ENCODE measurements at places on chromosomes 2 and 18. TPM values are rescaled to one million over a fixed set of nuclear protein-coding genes. Genes with fewer than 3 reads are reported as not detected.

DNA sequence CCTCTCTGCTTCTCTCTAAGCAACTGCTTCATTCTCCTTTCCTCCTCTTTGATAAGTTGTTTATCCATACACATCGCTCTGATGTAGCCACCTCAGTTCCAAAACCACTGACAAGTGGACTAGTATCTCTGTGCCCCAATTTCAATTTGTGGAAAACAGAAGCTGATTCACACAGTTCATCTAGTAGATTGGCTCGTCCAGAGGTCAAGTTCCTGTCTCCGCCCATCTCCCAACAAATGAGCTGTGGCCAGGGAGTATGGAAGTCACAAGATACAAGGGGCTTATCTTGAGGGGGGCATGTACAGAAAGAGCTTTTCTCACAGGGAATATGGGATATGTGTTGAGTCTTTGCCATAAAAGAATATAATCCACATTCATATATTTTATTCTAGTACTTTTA, 17.7 kb upstream of the CHN1 start:
- H3K27me3 ChIP-seq: no peaks in the 10 kb centered on the region
- H3K4me1 ChIP-seq: no peaks in the 10 kb centered on the region
- no peak overlapping the region for H3K4me3 ChIP-seq
- no peak for DNase-seq
- no peaks in the 10 kb centered on the region for H3K36me3 ChIP-seq

DNA sequence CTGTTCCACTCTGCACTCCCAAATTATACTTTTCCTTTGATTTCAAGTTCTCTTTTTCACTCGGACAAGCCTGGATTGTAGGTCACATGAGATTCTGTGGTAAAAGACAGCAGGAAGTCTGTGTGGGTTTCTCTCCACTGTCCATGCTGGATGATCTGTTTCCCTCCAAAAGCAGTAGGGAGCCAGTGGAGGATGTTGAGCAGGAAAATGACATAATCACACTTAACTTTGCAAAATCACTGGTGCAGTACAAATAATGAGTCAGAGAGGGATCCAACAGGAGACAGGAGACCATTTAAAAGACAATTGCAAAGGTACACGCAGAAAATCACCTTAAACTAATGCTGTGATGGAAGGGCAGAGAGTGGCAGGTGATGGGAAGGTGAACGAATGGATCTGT, 301.3 kb downstream of the ZNF407 start:
- no peak overlapping the region for H3K27ac ChIP-seq
- no peak overlapping the region for H3K4me3 ChIP-seq
- H3K4me1 ChIP-seq: no peaks in the 10 kb centered on the region
- H3K36me3 ChIP-seq: no peaks in the 10 kb centered on the region

GRCh38 chr2:27798948-27799645, 27.6 kb downstream of the MRPL33 start:
- no peak overlapping the region for H3K4me3 ChIP-seq
- H3K27me3 ChIP-seq: no peaks in the 10 kb centered on the region
- H3K27ac ChIP-seq: peak overlapping the region; percentile 69

Gene POTEC
- total RNA-seq: not detected

DNA sequence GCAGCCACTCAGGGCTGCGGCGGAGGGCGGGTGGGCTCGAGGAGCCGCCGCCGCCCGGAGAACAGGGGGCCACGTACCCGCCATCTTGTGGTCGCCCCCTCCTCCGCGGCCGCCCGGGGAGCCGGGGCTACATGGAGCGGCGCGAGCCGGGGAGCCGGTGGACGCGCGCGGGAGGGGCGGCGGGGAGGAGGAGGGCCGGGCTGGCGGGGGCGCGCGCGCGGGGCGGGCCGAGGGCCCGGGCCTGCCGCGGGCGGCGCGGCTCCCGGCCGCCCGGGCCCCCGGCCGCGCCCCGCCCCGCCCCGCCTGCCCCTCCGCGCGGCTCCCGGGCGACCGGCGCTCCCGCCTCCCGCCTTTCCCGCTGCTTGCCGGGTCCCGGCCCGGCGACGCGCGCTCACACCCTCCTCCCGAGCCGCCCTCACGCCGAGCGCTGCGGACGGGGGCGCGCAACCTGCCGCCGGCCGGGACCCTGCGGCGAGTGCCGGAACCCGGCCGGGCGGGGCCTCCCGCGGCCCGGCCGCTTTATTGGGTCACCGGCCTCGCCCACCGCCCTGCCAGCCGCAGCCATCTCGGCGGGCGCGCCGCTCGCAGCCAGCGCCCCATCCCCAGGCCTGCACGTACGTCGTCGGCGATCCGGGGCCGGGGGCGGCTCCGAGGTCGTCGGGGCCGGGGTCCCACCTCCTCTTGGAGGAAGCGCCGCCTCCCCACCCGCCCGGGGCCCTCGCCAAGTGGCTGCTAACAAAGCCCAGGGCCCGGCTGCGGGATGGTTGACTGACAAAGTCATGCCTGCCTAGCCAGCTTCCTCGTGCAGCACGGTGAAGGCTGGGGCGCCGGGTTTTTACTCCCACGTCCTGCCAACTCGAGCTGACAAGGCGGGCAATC, at the start of gene PPP4R1:
TSS of gene PPP4R1 (minus strand) at position 159 of the 879 bp plus-strand sequence. CDS start at position 84, 75 bp downstream.
- no peak for DNase-seq
- H3K36me3 ChIP-seq: no peaks in the 10 kb centered on the region
- H3K27ac ChIP-seq: peak within 1 kb of the TSS; percentile 99
- H3K4me1 ChIP-seq: peaks cover 36% of the 10 kb centered on the region

Gene C2orf76
- total RNA-seq: 3.7 TPM

GRCh38 chr18:46939337-46939963, 22.0 kb downstream of the KATNAL2 start:
- no peak overlapping the region for H3K4me3 ChIP-seq
- H3K27ac ChIP-seq: no peak overlapping the region
- H3K4me1 ChIP-seq: peaks cover 6% of the 10 kb centered on the region

GRCh38 chr2:204135752-204136151, 199.2 kb downstream of the ICOS start:
- no peak overlapping the region for H3K27ac ChIP-seq
- H3K4me1 ChIP-seq: no peaks in the 10 kb centered on the region
- no peaks in the 10 kb centered on the region for H3K27me3 ChIP-seq
- no peaks in the 10 kb centered on the region for H3K36me3 ChIP-seq
- DNase-seq: no peak

DNA sequence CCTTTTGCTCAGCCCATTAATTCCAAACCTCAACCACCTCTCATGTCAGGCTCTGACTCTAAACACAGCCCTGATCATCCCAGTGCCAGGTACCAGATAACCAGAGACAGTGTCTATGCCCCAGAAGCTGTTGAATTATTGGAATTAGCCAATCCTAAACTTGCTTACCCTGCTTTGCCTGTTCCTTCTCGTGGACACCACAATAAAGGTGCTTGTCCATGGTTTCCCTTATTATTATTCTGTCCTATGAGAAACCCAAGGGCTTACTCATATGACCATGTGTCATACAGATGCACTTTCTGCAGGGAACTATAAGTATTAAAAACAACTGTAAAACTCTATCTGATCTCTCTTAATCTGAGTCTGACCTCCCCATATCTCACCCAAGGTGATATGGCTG, 2193.8 kb upstream of the PIK3C3 start:
- no peak overlapping the region for H3K4me3 ChIP-seq
- no peak for DNase-seq
- no peak overlapping the region for H3K27ac ChIP-seq
- H3K27me3 ChIP-seq: no peaks in the 10 kb centered on the region
- H3K36me3 ChIP-seq: no peaks in the 10 kb centered on the region

Gene RESP18
- not detected for total RNA-seq

DNA sequence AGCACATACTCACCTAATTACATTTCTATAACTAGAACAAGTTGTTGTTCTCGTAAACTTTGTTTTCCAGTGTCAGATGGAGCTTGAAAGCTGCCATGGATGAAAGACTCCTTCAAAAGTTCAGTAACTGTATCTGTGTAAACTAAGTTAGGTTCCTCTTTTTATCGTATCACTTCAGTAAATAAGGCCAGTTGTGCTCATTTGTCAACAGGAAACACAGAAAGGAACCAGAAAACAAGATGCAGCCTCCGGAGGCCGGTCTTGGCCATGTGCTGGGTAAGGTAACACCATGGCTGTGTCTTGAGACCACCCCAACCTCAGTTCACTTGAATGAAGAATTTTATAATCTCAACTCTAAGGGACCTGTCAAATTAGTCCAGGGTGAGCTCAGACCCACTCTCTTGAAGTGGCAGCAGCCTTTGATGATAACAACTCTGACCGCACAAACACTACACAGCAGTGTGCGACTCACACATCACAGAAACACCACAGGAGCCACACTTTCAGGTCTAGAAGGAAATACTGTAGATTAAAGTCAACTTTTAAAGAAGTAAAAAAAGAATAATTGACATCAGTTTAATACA, 213.8 kb downstream of the AFF3 start:
- H3K4me1 ChIP-seq: no peaks in the 10 kb centered on the region
- H3K4me3 ChIP-seq: no peak overlapping the region
- DNase-seq: no peak
- no peaks in the 10 kb centered on the region for H3K36me3 ChIP-seq
- H3K27me3 ChIP-seq: no peaks in the 10 kb centered on the region

DNA sequence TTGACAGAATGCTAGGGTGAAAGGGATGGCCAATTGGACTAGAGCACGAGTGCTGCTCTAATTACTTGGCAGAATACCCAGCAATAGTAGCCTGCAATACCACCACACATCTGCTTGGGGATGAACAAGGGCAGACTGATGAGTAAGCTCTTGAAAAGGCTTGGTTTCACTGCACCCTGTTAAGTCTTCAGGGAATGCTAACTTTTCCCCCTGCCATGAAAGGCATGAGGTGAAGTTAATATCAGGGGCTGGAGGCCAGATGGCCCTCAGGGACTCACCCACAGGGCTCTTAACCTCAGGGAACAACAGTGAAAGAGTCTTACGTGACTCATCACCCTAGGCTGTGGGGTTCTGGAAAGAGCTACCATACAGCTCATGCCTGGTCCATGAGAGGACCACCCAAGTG, 51.7 kb upstream of the MYL1 start:
- no peak overlapping the region for H3K4me3 ChIP-seq
- no peaks in the 10 kb centered on the region for H3K4me1 ChIP-seq
- no peaks in the 10 kb centered on the region for H3K36me3 ChIP-seq
- no peak for DNase-seq

Gene IL1F10
- not detected for total RNA-seq

Gene GPR45
- not detected for total RNA-seq

DNA sequence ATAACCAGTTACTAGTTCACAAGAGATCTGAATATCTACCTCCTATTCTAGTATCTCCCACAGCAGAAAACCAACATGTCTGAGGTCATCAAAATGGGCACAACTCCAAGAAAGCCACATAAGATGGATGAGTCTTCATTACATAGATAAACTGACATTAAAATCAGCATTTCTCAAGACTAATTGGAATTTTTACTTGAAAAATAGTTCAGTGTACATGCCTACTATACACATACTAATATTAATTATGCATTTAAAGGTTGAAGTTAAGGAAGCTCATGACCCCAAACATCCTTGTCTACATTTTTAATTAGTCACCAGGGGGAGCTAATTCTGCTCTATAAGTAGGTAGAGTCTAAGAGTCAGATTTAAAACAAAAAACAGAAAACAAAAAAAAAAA, 41.9 kb downstream of the ZNF521 start:
- H3K36me3 ChIP-seq: no peaks in the 10 kb centered on the region
- no peak overlapping the region for H3K27ac ChIP-seq
- H3K4me3 ChIP-seq: no peak overlapping the region
- no peaks in the 10 kb centered on the region for H3K4me1 ChIP-seq
- DNase-seq: no peak

- no peaks in the 10 kb centered on the region for H3K4me1 ChIP-seq
- H3K36me3 ChIP-seq: peaks cover 7% of the 10 kb centered on the region
- H3K27me3 ChIP-seq: no peaks in the 10 kb centered on the region
- H3K27ac ChIP-seq: no peak overlapping the region
- no peak overlapping the region for H3K4me3 ChIP-seq
- no peak for DNase-seq
Measured at GRCh38 chr2:112572005-112572404, 12.4 kb upstream of the CHCHD5 start.

- no peak for DNase-seq
- H3K4me3 ChIP-seq: no peak overlapping the region
- no peak overlapping the region for H3K27ac ChIP-seq
- H3K36me3 ChIP-seq: no peaks in the 10 kb centered on the region
- no peaks in the 10 kb centered on the region for H3K4me1 ChIP-seq
Measured at GRCh38 chr2:241813644-241814392, 4.8 kb downstream of the NEU4 start.

Gene CYS1
- total RNA-seq: 13.5 TPM

Gene CYP27C1
- total RNA-seq: 3.2 TPM

DNA sequence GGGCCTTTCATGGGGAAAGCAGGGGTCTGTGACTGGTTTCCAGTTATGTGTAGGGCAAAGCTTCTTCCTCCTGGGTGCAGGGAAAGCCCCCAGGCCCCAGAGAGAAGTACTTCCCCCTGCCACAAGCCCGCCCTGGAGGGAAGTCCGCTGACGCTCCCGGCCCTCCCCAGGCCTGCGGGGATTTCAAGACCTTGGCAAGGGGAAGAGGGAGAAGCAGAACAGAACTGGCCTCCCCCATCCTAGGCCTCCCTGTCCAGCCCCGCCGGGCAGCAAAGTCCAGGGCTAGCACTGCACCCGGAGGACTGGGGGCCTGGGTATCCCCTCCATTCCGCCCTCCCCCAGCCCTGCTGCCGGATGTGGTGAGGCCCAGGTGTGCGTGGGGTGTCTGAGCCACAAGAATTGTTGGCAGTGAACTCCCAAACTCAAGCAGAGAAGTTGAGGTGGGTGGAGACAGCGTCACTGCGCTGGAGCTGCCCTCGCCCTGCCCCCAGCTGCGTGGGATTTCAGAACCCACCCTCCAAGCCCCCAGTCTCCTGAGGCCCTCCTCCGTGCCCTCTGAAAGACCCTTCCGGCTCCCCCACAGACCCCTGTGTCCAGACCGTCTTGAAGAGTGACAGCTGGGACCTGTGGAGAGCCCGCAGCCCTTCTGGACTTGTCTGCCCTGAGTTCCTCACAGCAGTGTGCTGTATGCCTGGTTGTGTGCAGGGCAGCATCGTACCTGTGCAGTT, 1.1 kb upstream of the DUSP2 start:
- H3K36me3 ChIP-seq: no peaks in the 10 kb centered on the region
- DNase-seq: no peak
- H3K27me3 ChIP-seq: no peaks in the 10 kb centered on the region
- H3K27ac ChIP-seq: peak overlapping the region; percentile 57

DNA sequence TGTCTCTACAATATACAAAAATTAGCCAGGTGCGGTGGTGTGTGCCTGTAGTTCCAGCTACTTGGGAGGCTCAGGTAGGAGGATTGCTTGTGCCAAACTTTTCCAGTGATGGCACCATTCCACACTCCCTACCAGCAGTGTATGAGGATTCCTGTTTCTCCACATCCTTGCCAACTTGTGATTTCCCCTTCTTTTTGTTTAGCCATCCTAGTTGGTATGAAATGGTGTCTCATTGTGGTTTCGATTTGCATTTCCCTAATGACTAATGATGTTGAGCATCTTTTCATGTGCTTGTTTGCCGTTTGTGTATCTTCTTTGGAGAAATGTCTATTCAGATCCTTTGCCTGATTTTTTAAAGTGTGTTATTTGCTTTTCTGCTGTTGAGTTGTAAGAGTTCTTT, 41.0 kb downstream of the EPB41L5 start:
- DNase-seq: no peak
- H3K4me3 ChIP-seq: no peak overlapping the region
- H3K36me3 ChIP-seq: no peaks in the 10 kb centered on the region
- no peak overlapping the region for H3K27ac ChIP-seq
- H3K27me3 ChIP-seq: no peaks in the 10 kb centered on the region

Measured in vagina (tissue), 2 donors.